PC-3 (cell line): ENCODE measurements at places on chromosomes 4 and X. TPM values are rescaled to one million over a fixed set of nuclear protein-coding genes. Genes with fewer than 3 reads are reported as not detected.

SUPT20HL2 gene
- total RNA-seq, result not detected in 2 replicates

GPM6B gene
- total RNA-seq, result 0.51 and 0.98 TPM in 2 replicates

SOD3 gene
- 10.7 and 16.4 TPM in 2 replicates for total RNA-seq

CLDN34 gene
- 0.66 TPM in 1 of 2 replicates, not detected in the other for total RNA-seq

KLHL34 gene
- not detected in 2 replicates for total RNA-seq

CD40LG gene
- total RNA-seq, result not detected in 2 replicates
